ENCODE measurements at places on chromosomes 4 and X.

GRCh38 chr4:84022564-84022963 lies 476.5 kb downstream of the NKX6-1 start:
- DNase-seq, result no peak

DNA sequence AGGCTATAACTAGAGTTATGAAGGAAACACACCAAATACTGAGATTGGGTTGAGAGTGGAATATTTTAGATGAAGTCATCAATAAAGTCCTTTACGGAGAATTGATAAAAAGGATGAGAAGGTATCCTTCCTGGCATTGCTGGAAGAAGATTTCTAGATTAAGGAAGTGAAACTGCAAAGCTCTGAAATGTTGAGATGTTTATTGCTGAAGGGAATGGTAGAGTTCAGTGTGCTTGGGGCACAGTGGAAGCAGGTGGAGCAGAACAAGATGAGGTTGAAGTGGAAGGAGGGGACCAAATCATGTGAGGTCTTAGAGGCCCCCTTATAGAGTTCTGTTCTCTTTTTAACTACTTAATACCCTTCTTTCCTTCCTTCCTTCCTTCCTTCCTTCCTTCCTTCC lies 848.5 kb downstream of the RAB28 start:
- DNase-seq, result no peak

- no peak for DNase-seq
These were observed 42.8 kb downstream of the AREG start for GRCh38 chr4:74487771-74488170.

GRCh38 chrX:53005327-53005726 lies 43.3 kb upstream of the GPR173 start:
- DNase-seq, result no peak

- DNase-seq, result no peak
These were observed 54.3 kb downstream of the DCTD start for GRCh38 chr4:182862921-182863320.

- no peak for DNase-seq
These were observed 153.0 kb downstream of the CBR4 start for GRCh38 chr4:168857009-168857408.

DNA sequence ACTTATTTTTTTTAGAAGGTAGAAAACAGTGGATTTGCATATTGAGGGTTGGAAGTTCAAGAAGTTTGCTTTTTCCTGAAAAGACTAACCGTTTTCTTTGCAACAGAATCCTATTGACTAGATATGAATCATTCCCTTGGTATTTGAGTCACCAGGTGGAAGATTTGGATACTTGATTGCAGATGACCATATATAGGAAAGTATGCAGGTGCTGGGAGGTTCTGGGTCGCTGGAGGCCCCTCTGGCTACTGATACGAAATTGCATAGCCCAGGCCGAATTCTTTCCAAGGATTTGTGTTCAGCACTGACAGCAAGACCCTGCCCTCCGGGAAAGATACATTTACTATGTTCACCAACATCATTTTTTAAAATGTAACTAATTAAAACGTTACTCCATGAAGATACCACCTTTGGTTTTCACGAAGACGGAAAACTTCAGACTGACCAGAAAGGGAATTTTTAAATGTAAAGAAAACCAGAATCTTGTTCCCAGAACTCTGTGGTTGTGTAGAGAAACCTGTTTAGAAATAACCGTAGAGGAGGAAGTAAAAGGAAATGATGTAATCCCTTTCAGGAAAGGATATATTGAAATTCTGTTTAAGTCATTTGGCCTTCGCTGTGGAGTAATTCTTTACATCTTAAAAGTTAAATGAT lies 946 bp downstream of the ANXA3 start:
- peak; percentile 29 for DNase-seq

- no peak for DNase-seq
These were observed 706 bp upstream of the CSTF2 start for GRCh38 chrX:100819534-100819836.

DNA sequence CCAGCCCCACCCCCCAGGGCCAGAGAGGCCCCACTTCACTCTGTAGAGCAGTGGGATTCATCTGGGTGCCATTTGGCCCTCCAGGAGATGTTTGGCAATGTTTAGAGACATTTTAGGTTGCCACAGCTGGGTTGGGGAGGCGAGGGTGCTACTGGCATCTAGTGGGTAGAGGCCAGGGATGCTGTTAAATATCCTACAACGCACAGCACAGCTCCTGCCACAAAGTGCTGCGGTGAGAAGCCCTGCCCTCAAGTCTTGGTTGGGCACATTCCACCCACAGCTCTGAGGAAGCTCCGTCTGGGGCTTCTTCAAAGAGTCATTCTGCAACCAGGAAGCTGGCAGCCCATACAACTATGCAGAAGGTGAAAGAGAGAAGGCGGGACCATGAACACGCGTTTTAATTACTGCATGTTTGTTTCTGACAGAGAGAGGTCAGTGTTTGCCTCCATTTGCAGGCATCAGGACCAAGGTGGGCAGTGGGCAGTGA lies 48.1 kb upstream of the FAM9C start:
- DNase-seq, result no peak

Measured in NCI-H2171 treated with DMSO at 0.1 percent for 48 hours (cell line).